ENCODE measurements at places on chromosomes 5 and 9. TPM values are rescaled to one million over a fixed set of nuclear protein-coding genes. Genes with fewer than 3 reads are reported as not detected.

- DNase-seq = no peak
- H3K27me3 ChIP-seq = no peaks in the 10 kb centered on the region
- H3K4me3 ChIP-seq = no peak overlapping the region
- H3K36me3 ChIP-seq = no peaks in the 10 kb centered on the region
These were observed 56.4 kb upstream of the MYO10 start for GRCh38 chr5:16992444-16992843.

GRCh38 chr9:91445135-91445534 lies 21.5 kb upstream of the NFIL3 start:
- no peak overlapping the region for H3K4me3 ChIP-seq
- H3K36me3 ChIP-seq = no peaks in the 10 kb centered on the region
- no peak for DNase-seq

GRCh38 chr5:92923885-92924284 lies 657.1 kb downstream of the NR2F1-AS1 start:
- no peaks in the 10 kb centered on the region for H3K4me1 ChIP-seq
- H3K36me3 ChIP-seq = no peaks in the 10 kb centered on the region
- H3K27me3 ChIP-seq = no peaks in the 10 kb centered on the region
- no peak overlapping the region for H3K4me3 ChIP-seq
- H3K27ac ChIP-seq = no peak overlapping the region

DNA sequence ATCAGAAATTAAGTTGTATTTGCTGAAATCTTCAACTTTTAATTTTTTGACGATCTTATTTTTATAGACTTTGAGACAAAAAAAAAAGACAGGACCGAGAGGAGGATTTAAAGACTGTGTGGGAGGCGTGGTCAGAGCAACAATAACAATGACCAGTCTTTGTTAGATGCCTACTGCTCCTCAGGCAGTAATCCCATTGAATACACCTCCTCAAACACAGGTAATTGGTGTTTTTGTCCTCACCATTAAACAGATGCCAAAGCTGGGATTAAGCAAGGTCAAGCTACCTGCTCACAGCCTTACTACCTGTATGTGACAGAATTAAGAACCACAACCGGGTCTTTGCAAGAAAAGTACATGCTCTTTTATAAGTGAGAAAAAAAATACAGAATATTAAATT lies 233.3 kb upstream of the GRAMD2B start:
- no peak overlapping the region for H3K27ac ChIP-seq
- H3K4me3 ChIP-seq = no peak overlapping the region
- no peaks in the 10 kb centered on the region for H3K4me1 ChIP-seq
- no peaks in the 10 kb centered on the region for H3K36me3 ChIP-seq

DNA sequence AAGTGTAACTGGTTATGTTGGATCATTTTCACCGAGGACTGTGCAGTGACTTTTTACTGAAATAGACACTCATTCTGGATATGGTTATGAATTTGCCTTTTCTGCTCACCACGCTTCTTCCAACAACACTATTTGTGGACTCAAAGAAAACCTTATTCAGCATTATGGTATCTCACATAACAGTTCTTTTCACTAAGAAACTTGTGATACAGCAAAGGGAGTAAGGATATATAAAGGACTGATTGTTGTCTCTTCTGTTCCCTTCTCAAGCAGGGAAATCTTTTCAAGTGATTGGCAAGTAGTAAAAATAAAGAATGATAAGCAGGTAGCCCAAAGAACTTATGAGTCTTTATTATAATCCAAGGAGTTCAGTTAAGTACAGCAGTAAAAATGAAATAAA lies 131.5 kb upstream of the SV2C start:
- no peak for DNase-seq
- no peaks in the 10 kb centered on the region for H3K36me3 ChIP-seq
- H3K27me3 ChIP-seq = no peaks in the 10 kb centered on the region
- no peak overlapping the region for H3K4me3 ChIP-seq
- no peak overlapping the region for H3K27ac ChIP-seq
- no peaks in the 10 kb centered on the region for H3K4me1 ChIP-seq

DNA sequence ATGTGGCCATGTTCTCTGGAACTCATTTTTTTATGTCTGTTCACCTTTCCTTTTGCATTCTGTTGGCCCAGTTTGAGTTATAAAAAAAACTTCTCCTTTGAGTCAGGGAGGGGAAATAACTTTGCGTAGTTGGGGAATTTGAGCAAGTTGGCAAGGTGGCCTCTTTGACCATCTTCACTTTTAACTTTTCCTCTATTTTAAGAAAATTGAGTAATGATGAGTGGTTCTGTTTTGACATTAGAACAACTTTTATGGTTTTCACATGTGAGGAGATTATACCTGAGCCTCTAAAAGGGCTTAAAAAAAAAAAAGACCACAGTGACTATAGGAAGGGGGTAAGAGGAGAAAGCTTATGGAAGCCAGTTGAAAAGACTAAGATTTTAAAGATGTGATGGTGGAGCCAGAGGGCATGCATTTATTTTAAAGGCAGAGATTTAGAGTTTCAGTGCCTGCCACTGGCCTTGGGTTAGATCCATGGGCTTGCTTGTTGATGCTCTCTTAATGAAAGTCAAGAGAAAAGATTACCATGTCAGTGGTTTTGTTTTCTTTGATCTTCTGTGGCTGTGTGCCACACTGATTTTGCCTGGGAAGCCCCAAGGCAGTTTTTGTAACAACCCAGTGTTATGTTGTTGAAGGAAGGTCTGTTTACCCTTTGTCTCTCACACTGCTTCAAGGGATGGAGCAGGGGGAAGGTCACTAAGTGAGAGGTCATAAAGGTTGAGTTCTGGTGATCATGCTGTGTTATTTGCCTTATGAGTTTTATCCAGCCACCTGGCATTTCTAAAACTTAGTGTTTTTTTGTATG lies 219.7 kb upstream of the CD180 start:
- no peaks in the 10 kb centered on the region for H3K27me3 ChIP-seq
- H3K27ac ChIP-seq = no peak overlapping the region
- no peak overlapping the region for H3K4me3 ChIP-seq

DNA sequence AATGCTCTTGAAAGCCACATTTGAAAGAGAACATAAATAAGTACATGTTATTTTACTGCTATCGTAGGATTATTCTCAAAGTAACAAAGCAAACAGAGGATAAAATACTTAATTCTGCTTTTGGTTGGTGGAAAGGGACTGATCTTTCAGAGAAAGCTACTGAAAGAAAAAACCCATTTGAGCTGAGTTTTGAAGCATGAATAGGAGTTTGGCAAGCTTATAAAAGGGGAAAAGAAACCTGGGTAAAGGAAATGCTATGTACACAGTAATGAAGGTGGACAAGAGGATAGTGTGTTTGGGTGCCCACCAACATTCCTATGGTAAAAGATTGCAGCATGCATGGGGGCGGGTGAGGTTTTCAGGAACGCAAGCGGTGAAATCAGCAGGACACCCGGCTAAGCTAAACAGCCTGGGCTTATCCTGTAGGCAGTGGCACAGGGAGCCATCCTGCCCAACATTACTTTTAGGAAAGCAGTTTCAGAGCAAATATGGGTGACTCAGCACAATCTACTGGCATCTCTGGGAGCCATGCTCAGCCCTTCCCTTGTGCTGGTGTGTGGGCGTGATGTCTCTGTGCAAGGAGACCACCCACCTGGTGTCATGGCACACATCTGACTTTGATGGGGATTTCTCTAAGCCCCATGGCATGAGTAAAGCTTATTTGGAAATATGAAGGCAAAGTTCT lies 673.9 kb upstream of the KLF4 start:
- H3K27ac ChIP-seq = no peak overlapping the region
- H3K27me3 ChIP-seq = no peaks in the 10 kb centered on the region
- no peak overlapping the region for H3K4me3 ChIP-seq
- H3K36me3 ChIP-seq = no peaks in the 10 kb centered on the region
- H3K4me1 ChIP-seq = peaks cover 5% of the 10 kb centered on the region

DNA sequence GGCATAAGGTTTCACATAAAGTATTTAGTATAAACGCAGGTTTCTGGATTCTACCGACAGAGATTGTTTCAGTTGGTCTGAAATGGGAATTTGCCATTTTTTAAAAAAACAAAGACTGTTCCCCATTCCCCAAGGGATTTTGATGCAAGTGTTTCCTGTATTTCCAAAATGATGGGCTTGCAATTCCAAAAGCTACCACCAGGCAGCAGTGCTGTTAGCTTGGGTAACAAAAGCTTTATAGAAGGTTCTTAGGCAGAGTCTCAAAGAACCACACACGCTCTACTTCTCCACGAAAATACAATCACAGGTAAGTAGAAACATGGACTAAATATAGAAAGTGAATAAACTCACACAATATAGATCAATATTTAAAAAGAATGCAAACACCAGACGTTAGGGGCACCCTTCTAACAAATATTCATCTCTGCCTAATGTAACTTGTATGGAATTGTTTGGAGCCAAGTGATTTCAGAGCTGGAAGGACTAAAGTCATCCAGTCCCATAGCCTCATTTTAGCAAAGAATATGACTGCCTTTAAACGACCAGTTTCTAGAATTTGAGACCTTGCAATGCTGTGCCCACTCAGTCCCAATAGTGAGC lies 154.3 kb downstream of the SPOCK1 start:
- no peaks in the 10 kb centered on the region for H3K27me3 ChIP-seq
- no peak overlapping the region for H3K4me3 ChIP-seq
- H3K4me1 ChIP-seq = no peaks in the 10 kb centered on the region
- no peaks in the 10 kb centered on the region for H3K36me3 ChIP-seq

DNA sequence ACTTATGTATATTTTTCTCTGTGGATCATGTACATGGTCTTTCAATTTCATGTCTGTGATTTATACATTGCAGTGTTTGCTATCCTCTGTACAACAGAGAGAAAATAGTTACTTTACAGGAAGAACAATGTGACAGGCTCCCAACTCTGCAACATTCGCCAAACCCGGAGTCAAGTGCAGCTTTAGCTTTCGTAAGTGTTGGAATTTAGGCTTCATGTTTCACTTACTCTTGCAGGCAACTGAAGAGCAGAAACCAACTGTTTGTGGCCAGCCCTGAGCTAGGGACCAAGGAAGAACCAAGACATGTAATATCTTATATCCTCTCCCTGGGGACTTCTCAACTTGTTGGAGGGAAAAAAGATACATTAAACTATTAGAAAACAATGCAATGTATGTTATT lies 147.9 kb downstream of the C5orf15 start:
- no peaks in the 10 kb centered on the region for H3K36me3 ChIP-seq
- no peak overlapping the region for H3K4me3 ChIP-seq
- no peak overlapping the region for H3K27ac ChIP-seq

DNA sequence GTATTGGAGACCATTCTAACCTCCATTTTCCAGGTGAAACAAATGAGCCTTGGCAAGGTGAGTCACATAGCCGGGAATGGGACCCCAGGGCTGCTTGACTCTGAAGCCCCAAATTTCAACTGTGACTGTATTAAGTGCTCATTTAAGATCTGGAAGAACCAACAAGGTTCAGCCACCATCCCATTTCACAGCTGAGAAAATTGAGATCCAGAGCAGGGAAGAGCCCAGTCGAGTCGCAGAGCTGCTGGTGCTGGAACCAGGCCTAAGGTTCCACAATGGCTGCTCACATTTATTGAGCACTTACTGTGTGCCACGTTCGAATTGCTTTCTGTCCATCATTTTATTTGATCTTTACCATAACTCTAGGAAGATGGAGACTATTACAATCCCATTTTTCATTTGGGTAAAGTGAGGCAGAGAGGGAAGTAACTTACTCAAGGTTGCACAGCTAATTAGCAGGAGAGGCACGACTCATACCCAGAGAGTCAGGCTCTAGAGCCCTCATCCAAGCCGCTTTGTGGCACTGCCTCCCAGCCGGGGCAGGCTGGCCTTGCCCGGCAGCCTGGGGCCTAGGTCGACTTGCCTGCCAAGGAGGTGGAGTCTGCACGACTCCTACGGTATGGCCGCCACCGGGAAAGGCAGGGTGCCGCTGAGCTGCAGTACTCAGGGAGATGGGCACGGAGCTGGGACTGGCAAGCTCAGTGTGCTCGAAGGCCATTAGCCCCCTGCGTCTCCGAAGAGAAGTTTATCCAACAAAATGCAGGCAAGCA lies 4.3 kb upstream of the NTNG2 start:
- H3K27ac ChIP-seq = no peak overlapping the region
- H3K4me3 ChIP-seq = no peak overlapping the region
- H3K36me3 ChIP-seq = no peaks in the 10 kb centered on the region
- no peaks in the 10 kb centered on the region for H3K27me3 ChIP-seq
- DNase-seq = no peak
- peaks cover 16% of the 10 kb centered on the region for H3K4me1 ChIP-seq

GRCh38 chr5:169973056-169973455 lies 7.2 kb downstream of the INSYN2B start:
- peaks cover 5% of the 10 kb centered on the region for H3K4me1 ChIP-seq
- no peak overlapping the region for H3K4me3 ChIP-seq
- H3K36me3 ChIP-seq = no peaks in the 10 kb centered on the region
- no peak for DNase-seq

DNA sequence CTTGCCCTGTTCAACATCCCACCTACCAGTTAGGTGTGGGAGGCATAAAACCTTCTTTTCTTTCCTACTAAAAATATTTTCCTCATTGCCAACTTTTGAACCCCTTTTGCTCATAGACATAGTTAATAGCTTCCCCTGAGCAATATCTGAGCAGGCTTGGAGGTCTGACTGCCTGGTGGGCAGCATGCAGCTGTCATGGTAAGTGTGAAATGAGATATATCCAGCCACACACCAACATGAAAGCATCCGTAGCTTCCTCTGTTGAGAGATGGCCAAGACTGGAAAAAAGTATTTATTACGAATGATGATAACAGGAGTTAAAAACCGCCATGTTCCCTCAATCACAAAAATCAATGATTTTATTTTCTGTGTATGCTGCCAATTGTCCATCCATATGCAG lies 190.1 kb downstream of the TMEM38B start:
- no peaks in the 10 kb centered on the region for H3K27me3 ChIP-seq
- H3K4me1 ChIP-seq = no peaks in the 10 kb centered on the region
- DNase-seq = no peak

DNA sequence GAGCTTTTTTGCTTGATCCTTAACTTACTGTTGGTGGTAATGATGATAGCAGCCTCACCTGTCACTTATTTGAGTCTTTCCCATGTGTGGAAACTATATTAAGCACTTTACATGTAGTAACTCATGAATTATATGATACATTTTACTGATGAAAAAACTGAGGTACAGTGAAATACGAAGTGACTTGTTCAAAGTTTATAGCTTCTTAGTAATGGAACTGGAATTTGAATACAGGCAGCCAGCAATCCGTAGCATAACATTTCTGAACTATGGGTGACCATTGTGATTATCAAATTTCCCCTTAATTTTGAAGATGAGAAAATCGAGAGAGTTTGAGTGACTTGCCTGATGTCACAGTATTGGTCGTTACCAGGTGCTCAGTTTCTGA lies 17.3 kb downstream of the SCAMP1 start:
- no peak overlapping the region for H3K4me3 ChIP-seq
- peaks cover 12% of the 10 kb centered on the region for H3K4me1 ChIP-seq
- no peaks in the 10 kb centered on the region for H3K27me3 ChIP-seq
- H3K27ac ChIP-seq = no peak overlapping the region
- DNase-seq = no peak

DNA sequence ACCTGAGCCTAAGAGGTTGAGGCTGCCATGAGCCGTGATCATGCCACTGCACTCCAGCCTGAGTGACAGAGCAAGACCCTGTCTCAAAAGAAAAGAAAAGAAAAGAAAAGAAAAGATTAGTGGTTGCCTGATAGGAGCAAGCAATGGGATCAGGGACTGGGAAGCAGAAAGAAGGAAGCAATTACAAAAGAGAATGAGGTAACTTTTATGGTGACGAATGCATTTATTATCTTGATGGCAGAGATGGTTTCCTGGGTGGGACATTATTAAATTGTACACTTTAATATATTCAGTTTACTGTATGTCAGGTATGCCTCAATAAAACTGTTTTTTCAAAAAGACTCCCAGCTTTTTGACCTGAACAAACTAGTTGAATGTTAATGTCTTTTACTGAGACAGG lies 7.5 kb upstream of the PFDN1 start:
- no peaks in the 10 kb centered on the region for H3K4me1 ChIP-seq
- no peaks in the 10 kb centered on the region for H3K36me3 ChIP-seq
- no peak overlapping the region for H3K27ac ChIP-seq

The NRG2 gene
- 5.2 TPM for total RNA-seq

The IRX2 gene
- 3.7 TPM for total RNA-seq

The ZNF484 gene
- total RNA-seq = 14.0 TPM

The SELENOP gene
- total RNA-seq = 344 TPM

The ASB6 gene
- 18.9 TPM for total RNA-seq

The PPIC gene
- 21.6 TPM for total RNA-seq

The OR1N1 gene
- total RNA-seq = not detected

Data from vagina (tissue), 2 donors.